ENCODE measurements at places on chromosomes 3 and 15.
A peak's percentile ranks its signal among the peaks of the same experiment; 100 is the strongest.

- peak; percentile 67 for DNase-seq
Measured at GRCh38 chr15:101258238-101259144, 6.6 kb upstream of the CHSY1 start.

DNA sequence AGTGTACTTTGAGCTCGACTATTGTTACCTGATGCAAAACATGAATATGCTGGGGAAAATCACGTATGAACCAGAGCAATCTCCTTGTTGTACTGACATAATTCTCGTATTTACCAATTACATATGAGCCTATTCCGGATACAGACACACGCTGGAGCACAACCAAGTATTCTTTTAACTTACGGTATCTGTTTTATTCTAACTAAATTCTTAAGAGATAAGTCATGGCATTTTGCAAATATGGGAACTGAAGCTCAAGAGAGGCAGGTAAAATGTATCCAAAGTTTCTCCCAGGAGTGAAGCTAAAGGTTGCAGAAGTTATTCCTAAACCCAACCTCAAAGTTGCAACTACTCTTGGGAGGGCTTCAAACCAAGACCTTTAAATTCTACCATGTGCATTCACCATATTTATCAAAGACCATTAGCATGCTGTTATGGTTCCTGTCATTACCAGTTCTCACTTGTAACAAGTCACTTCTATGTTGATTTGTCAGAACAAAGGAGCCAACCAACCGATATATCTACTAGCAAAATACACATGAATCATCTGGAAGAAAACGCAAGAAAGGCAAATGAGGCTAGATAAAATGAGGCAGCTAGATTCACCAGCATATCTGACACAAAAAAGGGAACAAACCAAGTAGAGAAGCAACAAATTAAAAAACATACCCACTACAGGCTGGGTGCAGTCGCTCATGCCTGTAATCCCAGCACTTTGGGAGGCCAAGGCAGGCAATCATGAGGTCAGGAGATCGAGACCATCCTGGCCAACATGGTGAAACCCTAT is 17.8 kb downstream of the TBL1XR1 start:
- no peak for DNase-seq

DNA sequence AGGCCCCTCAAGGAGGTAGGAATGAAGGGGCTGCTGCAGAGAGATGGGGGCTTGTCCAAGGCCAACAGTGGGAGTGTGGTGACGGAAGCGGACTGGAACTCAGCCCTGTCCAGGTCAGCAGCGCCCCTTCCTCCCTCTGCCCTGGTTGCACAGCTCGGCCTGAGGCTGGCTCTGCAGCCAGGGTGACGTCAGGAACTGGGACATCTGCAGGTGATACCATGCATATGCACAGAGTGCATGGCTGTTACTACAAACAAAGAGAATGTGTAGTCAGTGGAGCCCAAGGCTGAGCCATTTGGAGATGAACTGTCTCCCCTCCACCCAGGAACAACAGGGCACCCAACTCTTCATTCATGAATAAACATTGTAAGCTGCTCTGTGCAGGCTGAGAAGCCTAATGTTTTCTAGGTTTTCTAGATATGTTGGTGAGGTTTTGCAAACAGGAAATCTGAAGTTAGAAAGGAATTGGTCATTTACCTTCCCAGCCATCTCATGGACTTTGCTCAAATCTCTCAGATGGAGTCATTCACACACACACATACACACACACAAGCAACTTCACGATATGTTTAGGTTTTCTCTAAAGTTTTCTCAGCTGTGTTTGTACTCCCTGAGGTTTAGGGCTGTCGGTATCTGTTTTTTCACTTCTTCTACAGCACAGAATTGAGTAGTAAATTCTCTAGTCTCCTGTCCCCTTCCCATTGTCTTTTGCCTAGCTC is 117.2 kb downstream of the TLE3 start:
- DNase-seq: no peak

GRCh38 chr15:58677426-58677825 is 72.1 kb downstream of the ADAM10 start:
- no peak for DNase-seq

DNA sequence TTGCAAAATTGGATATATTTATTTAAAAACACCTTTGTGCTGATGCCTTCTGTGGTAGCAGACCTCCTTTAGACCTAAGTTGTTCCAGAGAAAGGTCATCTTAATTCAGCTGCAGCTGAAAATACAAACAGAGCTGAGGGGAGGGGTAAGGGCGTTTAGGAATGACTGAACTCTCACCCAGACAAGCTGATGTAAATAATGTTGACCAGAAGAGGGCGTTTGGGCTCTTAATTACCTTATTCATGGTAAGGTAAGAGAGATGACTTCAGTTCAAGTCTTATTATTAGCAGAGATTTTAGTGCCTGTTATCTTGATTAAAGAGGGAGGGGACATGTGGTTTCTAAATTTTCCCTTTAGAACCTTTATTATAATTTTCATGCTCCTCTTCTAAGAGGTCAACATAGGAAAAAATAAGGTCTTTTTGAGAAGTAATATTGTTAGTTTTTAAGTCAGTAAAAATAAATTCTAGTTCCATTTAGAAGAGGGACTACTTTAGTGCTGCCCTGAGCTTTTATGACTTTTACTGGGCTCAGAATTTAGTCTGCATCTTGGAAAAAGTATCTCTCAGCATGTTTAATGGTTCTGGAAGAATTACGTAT is 46.3 kb downstream of the GPR171 start:
- peak; percentile 54 for DNase-seq

DNA sequence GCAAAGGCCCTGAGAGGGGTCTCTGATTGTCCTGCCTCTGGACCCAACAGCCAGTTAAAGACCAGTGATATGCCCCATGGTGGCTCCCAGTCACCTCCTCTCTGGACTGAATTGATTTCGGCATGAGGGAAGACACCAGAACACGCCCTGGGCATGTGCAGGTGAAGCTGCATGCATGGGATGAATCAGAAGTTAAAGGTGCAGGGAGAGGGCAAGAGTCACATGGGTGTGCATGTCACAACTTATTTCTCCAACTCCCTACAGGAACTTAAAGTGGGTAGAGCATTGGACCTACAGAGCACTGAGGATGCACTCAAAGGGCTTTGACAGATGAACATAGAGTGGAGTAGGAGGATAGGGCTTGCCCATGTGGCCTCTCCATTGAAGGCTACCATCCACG is 16.9 kb upstream of the RHCG start:
- no peak for DNase-seq

- peak; percentile 61 for DNase-seq
Measured at GRCh38 chr15:51368751-51369450, 27.4 kb downstream of the GLDN start.

DNA sequence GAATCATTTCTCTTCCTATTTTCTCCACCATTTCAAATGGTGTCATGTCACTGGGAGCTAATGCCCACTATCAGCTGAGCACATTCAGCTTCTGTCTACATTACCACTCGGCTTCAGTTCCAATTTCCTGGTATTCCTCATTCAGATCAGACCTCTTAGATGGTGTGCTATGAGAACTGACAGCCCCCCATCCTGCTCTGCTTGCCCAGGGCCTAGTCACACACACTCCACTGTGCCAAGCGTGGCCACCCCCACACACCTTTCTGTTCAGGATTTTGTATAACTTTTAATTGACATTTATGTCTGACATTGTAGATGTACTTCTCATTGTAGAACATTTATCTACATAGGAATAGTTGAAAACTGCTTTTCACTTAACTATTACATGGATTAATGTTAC is 146.8 kb downstream of the CDIN1 start:
- DNase-seq: no peak

DNA sequence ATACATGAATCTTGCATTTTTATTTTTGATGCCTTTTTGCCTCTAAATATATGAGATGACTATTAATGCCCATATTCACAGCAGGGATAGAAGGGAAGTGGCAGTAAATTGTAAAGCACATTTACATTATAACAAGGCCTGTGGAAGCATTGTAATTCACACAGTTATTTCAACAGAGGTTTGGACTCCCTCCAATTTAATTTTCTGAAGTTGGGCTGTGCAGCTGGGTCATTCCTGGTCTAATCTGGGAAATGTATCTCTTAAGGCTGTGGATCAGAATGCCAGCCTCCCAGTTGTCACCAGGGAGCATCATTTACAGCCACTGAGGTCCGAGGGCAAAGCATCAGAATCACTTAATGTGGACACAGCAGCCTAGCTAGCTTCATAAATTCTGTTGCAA is 434.5 kb downstream of the MFSD1 start:
- peak; percentile 73 for DNase-seq

- DNase-seq: no peak
Measured at GRCh38 chr3:194243172-194243837, 107.4 kb downstream of the HES1 start.

DNA sequence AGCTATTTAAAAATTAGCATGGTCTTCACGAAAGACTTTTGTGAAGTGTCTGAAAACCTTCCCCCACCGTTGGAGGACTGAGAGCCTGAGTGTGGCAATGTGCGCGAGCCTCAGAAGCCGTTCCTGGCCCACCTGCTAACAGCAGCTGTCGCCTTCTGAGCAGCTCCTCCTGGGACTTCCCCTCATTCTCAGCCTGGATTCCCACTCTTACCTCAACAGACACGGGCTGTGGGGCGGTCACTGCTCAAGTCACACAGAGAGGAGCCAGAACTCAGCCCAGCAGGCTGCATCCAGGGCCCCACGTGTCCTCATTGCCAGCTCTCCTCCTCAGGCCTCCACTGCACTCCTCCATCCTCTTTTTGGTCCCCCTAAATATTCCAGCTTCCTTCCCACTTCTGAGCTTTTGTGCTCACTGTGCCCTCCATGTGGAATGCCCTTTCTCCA is 7.8 kb downstream of the DNASE1L3 start:
- no peak for DNase-seq

DNA sequence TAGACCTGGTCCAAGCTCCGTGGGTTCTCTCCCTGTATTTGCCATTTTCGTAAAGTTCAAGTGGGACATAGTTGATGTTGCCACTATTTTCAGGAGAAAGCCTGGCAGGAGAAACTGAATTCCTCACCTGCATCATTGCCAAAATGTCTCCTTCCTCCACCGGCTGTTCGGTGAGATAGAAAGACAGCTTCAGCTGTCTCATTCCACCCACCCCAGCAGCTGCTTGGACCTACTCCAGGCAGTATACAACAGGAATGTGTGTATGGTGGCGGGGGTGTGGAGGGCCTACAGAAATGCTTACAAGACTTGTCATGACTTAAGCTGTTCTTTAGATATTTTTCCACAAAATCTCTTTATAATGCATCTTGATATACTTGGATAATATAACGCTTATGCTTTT is 132.7 kb upstream of the RAP2B start:
- DNase-seq: peak; percentile 83

- DNase-seq: no peak
Measured at GRCh38 chr15:50164458-50164857, 17.5 kb upstream of the SLC27A2 start.

- DNase-seq: no peak
Measured at GRCh38 chr3:177124882-177125281, 72.4 kb downstream of the TBL1XR1 start.

GRCh38 chr15:36622197-36622795 is 42.9 kb downstream of the CDIN1 start:
- DNase-seq: no peak

GRCh38 chr15:65067645-65068402 is at the start of gene RASL12:
TSS of gene RASL12 (minus strand) at chr15:65067991. CDS start at chr15:65067835, 156 bp downstream.
- DNase-seq: no peak

DNA sequence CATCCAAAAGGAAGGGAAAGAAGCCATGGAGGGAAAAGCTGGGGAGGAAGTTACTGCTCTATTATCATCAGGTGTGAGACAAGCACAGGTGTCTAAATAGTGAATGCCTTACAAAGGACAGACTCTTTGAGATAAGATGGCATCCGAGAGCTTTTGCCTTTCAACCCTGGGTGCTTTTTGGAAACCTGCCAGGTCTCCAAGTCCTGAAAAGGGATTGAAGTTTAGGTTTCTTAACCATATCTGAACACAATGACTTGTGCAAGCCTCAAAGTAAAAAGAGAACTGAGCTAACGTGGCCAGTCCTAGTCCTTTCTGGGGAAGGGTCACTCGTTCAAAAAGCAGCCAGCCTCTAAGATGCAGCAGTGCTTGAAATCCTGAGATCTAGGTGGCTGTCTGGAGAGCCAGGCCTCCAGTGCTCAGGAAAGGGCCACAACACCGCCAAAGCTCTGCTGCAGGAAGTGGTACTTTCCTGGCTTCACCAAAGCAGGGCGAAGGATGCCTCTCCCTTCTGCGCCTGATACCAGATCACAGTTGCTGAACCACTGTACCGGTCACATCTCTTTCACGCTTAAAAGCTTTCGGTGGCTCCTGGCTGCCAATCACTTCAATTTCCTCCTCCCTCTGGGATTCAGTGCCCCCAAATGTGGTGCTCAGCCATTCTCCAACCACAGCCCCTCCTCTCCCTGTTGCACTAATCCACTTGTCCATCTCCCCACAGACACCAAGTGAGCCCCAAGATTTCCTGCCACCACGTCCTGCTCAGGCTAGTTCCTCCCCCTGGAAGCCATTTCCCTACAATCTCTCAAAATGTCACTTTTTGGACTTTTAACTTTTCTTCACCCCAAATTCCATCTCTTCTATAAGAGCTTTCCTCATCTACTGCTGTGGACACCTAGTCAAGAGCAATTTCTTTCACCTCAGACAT is 104.1 kb upstream of the LPP start:
- no peak for DNase-seq

- no peak for DNase-seq
Measured at GRCh38 chr15:83880529-83880928, 226.6 kb downstream of the ADAMTSL3 start.

GRCh38 chr3:149623824-149624223 is 34.0 kb downstream of the WWTR1 start:
- no peak for DNase-seq

DNA sequence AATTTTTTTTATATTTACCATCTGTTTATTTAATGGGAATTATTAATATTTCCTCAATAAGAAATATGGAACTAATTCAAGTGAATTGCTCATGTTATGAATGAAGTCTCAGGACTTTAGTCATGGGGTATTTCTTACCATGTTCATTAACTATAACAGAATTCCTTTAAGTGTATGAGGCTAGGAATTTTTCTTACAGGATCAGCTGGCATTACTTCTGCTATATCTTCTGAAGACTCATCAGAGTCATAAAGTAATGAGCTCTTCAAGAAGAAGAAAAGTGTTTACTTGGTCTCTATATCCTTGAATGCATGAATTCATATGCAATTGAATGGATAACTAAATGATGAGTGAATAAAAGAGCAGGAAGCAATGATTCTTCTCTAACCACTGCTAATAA is 486.8 kb upstream of the THBS1 start:
- peak; percentile 62 for DNase-seq

- peak; percentile 60 for DNase-seq
Measured at GRCh38 chr15:85312486-85312885, 67.9 kb upstream of the AKAP13 start.
